ENCODE measurements at places on chromosomes 4 and X. TPM values are rescaled to one million over a fixed set of nuclear protein-coding genes. Genes with fewer than 3 reads are reported as not detected.

DNA sequence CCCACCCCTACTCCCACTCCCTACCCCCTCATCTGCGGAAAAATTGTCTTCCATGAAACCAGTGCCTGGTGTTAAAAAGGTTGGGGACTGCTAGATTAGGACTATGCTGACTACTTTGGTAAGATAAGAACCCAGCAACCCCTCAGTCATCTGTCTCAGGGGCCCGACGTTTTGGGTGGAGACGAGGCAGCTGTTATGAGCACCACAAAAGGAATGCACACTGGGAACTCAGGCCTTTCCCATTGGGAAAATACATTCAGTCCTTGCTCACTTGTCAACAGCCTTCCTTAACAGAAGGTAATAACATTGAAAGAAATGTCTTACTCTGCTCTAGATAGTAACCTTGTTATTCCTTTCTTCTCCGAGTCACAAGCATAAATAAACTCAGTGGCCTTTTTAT lies 310.8 kb downstream of the AFF2 start:
- no peaks in the 10 kb centered on the region for H3K4me1 ChIP-seq
- H3K27ac ChIP-seq, result no peak overlapping the region
- H3K27me3 ChIP-seq, result no peaks in the 10 kb centered on the region
- no peak overlapping the region for H3K4me3 ChIP-seq
- DNase-seq, result no peak

- no peak overlapping the region for H3K27ac ChIP-seq
- H3K36me3 ChIP-seq, result no peaks in the 10 kb centered on the region
- no peak overlapping the region for H3K4me3 ChIP-seq
- peak; percentile 27 for DNase-seq
- no peaks in the 10 kb centered on the region for H3K4me1 ChIP-seq
- no peaks in the 10 kb centered on the region for H3K27me3 ChIP-seq
Measured at GRCh38 chr4:181301735-181302710, 941.2 kb upstream of the TENM3 start.

DNA sequence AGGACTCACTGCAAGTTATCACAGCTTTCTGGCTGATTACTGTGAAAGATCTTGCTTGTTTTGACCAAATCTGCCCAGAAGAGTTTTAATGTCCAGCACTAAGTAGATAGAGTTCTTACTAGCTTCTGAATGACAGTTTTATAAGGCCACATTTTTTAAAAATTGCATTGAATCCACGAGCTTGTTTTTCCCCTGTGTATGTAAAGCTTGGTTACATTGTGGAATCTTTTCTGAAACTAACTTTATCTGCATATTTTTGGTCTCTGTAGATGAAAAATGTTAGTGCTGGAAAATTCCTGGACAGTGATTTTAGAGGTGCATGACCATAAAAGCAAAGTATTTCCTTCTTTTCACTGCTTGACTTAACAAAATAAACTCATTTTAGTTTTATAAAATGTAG lies 650.3 kb upstream of the FAM241A start:
- H3K27ac ChIP-seq, result no peak overlapping the region
- no peak for DNase-seq
- H3K27me3 ChIP-seq, result no peaks in the 10 kb centered on the region
- no peaks in the 10 kb centered on the region for H3K4me1 ChIP-seq
- no peak overlapping the region for H3K4me3 ChIP-seq

- H3K36me3 ChIP-seq, result no peaks in the 10 kb centered on the region
- no peaks in the 10 kb centered on the region for H3K4me1 ChIP-seq
- no peak overlapping the region for H3K4me3 ChIP-seq
- DNase-seq, result no peak
Measured at GRCh38 chrX:109841869-109842579, 109.0 kb upstream of the ACSL4 start.

DNA sequence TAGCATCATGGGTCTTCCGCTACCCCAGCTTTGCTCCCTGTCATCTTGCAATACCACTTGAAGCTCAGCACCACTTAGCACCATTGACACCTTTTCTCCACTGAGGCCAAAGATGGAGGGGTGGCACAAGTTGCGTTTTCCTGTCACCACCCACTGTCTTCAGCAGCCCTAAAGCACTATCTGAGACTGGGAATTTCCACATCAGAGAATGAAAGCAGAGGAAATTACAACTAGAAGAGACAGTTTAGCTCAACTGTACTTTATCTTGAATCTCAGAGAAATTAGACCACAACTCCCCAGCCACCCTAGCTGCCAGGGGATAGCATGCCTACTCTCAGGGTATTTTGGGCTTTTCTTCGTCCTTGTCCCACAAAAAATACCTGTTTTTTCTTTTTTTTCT lies 111.0 kb downstream of the DDIT4L start:
- peaks cover 5% of the 10 kb centered on the region for H3K27me3 ChIP-seq

- peaks cover 19% of the 10 kb centered on the region for H3K27me3 ChIP-seq
- DNase-seq, result no peak
- H3K4me3 ChIP-seq, result no peak overlapping the region
- H3K27ac ChIP-seq, result no peak overlapping the region
Measured at GRCh38 chr4:37421614-37422013, 177.1 kb downstream of the NWD2 start.

DNA sequence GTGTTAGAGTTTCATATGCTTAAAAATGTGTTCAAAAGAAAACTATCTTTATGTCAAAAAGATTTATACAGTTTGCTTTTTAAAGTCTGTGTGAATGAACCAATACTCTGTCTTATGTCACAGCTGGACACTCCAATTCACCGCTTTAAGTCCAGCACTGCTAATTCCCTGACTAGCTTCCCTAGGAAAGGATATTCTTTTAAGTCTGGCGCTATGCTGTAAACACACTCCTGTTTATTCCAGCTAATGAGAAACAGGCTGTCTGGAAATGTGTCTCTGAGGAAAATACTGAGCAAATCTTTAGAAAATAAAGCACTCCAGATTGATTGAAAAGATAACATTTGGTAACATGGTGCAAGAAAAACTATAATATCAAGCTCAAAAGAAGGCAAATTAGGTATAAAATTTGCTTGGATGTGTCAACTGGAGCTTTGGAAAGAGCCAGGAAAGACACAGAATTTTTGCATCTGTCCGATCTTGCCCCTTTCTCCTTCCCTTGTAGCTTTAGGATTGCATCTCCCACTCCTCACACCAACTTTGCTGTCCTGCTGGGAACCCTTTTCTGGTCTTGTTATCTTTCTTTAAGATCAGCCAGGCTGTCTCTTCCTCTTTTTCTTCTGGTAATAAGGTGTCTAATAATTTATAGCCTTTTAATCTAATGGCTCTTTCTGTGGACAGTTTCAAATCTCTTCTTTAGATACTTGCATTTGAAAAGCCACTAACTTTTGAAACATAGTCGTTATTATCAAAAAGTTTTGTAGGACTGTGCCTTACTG lies 40.9 kb upstream of the VEGFC start:
- H3K36me3 ChIP-seq, result no peaks in the 10 kb centered on the region
- no peak for DNase-seq
- no peaks in the 10 kb centered on the region for H3K27me3 ChIP-seq
- H3K4me3 ChIP-seq, result no peak overlapping the region

Gene FRAS1
- total RNA-seq, result 0.08 TPM

Gene APLN
- total RNA-seq, result 2.7 TPM

Gene SLC9B2
- 19.1 TPM for total RNA-seq

Gene PDZD4
- 0.16 TPM for total RNA-seq

Gene NIPAL1
- total RNA-seq, result 1.1 TPM
